ENCODE measurements at places on chromosomes 4 and X.

- no peak for DNase-seq
Observed at GRCh38 chr4:102007959-102008425, 217.5 kb downstream of the BANK1 start.

DNA sequence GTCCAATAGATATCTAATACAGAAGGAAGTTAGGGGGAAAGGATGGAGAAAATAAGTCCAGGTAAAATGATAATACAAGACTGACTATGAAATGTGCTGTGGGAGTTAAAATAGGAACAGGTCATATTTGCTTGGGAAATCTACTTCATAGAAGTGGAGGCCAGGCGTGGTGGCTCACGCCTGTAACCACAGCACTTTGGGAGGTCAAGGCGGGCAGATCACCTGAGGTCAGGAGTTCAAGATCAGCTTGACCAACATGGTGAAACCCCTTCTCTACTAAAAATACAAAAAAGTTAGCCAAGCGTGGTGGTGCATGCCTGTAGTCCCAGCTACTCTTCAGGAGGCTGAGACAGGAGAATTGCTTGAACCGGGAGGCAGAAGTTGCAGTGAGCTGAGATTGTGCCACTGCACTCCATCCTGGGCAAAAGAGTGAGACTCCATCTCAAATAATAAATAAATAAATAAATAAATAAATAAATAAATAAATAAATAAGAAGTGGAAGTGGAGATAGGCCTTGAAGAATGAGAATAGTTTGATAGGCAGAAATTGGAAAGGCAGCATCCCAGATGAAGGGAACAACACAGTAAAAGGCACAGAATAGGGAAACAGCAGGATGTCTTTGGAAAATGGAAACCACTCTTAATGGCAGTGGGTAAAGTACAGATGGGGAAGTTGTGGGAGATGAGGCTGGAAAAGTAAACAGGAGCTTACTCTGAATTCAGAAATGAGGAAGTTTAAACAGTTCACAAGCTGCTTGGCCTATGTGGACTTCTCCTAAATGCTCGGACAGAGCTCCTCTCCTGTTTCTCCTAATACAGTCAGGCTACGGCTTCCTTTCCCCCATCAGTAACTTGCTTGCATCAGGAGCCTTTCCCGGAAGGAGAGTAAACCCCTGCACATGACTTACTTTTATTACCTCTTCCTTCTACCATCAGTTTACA lies 15.1 kb upstream of the GK start:
- DNase-seq, result no peak

DNA sequence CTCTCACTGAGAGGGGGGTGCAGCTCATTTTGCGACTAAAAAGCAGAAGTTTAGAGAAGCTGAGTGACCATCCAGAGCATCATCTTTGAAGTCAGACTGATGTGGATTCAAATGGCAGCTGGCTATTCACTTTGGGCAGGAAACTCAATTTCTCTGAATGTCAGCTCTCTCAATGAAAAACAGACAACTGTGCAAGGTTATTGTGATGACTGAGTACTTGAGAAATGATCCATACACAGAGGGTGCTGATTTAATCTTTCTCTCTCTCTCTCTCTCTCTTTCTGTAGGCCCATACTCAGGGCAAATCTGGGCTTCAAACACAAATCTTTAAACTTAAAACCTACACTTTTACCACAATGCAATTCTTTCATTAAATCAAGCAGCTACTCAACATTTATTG lies 185.8 kb upstream of the SLIT2 start:
- DNase-seq, result no peak

DNA sequence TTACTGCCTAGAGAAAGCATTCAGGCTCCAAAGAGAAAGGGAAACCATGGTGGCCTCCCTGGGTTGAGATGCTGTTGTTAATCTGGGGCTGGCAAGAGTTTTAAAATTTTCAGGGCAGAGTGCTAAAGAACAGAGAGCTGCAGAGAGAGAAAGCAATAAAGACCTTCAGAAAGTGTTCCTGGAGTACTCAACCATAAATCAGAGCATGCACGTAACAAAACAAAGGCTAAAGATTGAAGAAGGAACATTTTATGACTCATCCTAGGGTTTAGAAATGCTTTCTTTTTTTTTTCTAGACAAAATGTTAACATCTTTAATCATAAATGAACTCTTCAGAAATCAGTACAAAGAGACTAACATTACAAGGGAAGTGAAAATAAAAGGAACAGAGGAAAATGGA lies 562.3 kb upstream of the NDST4 start:
- DNase-seq, result no peak

DNA sequence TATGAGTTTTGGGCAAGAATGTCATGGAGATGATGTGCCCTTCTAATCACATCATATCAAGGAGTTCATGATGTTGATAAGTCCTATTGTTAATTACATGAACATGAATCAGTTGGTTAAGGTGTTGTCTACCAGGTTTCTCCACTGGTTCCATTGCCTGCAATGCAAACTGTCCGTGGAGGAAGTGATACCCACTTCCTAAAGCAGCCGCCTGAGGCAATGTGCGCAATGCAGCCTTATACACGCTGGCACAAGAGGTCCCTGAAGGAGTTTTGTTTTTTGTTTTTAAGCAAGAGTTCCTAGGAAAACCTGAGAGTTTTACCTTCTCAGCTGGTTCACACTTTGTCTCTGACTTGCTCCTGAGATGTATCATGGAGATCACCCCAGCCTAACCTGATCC lies 5.9 kb upstream of the GPKOW start:
- DNase-seq, result no peak

- no peak for DNase-seq
Observed at GRCh38 chr4:121794505-121795188, 6.5 kb upstream of the EXOSC9 start.

DNA sequence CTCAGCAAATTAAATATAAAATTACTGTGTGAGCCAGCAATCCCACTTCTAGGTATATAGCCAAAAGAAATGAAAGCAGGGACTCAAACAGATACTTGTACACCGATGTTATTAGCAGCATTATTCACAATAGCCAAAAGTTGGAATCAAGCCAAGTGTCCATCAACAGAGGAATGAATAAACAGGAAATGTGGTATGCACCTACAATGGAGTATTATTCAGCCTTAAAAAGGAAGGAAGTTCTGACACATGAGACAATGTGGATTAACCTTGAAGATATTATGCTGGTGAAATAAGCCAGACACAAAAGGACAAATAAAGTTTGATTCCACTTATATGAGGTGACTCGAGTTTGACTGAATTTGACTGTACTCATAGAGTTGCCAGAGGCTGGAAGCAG lies 108.3 kb upstream of the DUSP21 start:
- DNase-seq, result no peak
